ENCODE measurements at places on chromosomes 5 and 9.

GRCh38 chr5:133297293-133297692 lies 245.5 kb downstream of the HSPA4 start:
- DNase-seq: no peak

DNA sequence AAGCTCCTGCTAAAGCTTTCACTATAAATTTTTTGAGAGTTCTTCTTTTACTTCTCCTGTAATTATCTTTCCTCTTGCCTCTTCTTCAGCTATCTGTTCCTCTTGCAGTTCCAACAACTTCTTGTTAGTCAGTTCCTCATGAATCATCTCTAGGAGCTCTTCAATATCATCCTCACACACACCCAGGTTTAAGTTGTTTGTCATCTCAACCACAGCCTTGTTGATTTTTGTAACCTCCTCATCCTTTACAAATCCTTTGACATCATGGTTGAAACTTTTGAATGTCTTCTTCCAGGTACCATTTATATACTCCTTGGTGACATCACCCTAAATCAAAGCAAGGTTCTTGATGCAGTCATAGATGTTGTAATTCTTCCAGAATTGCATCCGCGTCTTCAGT lies 106.3 kb upstream of the MAMDC2 start:
- DNase-seq: no peak

DNA sequence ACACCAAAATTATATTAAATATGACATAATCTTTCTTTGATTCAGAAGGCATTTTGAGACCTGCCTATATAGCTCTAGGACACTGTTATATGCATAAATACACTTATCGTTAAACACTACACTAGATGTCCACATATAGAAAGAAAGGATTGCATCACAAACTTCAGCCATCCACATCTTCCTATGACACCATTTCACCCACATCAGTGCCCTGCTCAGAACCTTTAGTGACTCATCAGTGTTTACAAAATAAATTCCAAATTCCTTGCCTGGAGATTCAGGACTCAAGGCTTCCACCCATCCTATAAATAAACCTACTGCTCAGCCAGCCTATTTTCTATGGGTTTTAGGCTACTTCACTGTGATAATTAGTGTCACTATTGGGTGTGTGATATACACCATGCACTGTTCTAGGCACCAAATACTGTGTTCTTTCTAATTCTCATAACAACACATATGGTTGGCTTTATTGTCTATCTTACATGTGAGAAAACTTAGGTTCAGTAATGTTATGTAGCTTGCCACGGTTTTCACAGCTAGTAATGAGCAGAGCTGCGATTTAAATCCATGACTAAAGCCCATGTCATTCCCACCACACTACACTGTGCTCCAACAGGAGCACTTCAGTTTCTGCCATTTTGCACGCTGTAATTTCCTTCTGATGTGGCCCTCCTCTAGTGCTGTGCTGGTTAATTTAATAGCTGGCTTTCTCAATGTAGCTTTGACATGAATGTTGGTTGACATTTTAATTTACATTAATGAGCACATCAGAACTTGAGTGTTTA lies 103.3 kb downstream of the SREK1 start:
- no peak for DNase-seq

- no peak for DNase-seq
Observed at GRCh38 chr5:139646912-139647505, 1.1 kb upstream of the CXXC5 start.

All from COLO829 (cell line).